ENCODE measurements at places on chromosomes 2 and 18.

DNA sequence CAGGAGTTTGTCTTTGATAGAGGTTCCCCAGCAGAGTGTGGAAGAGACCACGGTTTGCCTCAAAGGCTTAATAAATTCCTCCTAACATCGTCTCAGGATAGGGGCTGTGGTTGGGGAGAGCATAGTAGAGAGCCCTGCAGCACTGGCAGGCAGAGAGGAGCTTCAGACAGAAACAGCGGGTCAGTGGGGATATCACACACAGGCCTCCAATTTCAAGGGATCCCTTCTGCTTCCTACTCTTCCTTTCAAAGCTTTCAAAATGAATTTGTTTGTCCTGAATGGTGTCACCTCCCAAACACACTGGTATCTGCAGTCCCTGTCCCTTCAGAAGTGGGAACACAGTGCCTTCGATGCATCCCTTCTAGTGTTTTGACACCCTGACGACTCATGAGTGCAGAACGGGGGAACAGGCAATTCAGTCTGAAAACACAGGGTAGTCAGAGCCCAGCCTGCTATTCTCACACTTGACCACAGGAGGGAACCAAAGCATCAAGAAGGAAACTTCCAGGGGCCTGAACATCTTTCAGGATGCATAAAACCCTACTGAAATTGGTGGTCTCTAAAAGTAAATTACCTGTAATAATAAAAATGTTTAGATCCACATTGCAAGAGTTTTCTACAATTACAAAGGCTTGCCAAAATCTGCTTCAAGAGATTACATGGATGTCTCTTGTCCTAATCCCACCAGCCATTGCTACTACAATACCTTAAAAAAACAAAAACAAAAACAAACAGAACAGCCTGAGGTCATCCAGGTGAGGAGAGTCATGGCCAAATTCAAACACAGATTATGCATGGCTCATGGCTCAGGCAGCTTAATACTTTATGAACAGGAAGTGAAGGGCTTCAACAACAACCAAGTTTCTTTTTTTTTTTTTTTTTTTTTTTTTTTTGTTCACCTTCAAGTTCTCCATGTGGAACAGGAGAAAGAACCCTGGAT, 49.8 kb downstream of the SLC14A2 start:
- DNase-seq: peak; percentile 64

GRCh38 chr2:190350371-190350770, 7.0 kb downstream of the INPP1 start:
- no peak for DNase-seq

- no peak for DNase-seq
Observed at GRCh38 chr18:32469190-32469651, 1.5 kb downstream of the GAREM1 start.

GRCh38 chr18:12310762-12311161, 2.7 kb downstream of the TUBB6 start:
- no peak for DNase-seq

DNA sequence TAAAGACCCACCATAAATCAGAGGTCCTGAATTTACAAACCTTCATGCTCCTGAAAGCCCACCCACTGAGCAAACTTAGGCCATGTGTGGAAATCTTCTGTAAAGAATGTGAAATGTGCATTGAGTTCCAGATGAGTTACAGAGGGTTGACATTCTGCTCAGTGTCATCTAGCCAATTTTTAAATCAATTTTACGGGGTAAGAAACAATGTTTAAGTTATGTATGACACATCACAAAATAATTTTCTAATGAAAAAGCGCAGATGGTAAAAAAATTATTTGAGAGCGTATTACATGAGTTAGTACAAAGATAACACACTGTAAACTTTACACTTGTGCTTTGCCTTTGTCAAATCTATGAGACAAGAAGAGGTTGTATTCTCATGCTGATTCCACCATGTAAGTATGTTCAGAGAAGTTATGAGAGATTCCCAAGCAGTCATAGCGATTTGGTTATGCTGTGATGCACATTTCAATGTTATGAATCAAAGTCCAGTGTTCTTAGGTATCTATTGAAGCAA, 446.3 kb downstream of the ADCYAP1 start:
- DNase-seq: no peak

All from naive thymus-derived CD8-positive, alpha-beta T cell (primary cell).